SW 1271 (cell line): ENCODE measurements at places on chromosomes 6 and 20.

GRCh38 chr6:129744201-129744879 lies 34.4 kb upstream of the ARHGAP18 start:
- no peak for DNase-seq

DNA sequence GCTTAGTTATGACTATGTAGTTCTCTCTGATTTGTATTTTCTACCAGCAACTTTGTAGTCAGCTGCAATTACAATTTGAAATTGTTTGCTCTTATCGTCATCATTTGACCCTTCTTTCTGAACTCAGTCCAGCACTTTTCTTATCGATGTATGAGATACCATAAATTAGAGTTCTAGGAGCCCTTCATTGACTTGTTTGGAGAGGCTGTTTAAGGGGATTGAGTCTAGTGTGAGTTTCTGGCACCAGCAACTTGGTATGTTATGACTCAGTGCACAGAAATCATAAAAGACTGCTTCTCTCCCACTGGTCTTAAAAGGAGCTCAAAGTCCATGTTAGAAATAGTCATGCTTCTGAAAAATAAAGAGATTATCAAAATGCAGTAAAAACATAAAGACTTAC lies 190.3 kb downstream of the TENT5A start:
- DNase-seq: no peak

DNA sequence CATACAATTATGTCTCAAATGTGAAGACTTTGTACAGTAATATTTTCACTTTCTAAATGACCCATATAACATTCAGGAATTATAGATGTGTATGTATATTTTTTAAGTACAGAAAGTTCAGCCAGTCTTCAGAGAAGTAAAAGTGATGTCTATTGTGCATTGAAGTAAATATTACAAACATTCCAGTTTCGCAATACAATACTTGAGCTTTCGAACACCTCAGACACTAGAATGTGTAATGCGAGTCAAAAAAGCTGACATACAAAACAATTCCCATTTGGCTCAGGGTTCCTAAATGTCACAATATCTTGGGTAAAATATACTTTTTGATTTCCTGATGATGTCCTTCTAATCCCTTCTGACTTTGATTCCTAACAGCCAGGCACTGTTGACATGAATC lies 101.4 kb downstream of the ZNF217 start:
- DNase-seq: no peak

- DNase-seq: no peak
These were observed 186.1 kb upstream of the PRSS16 start for GRCh38 chr6:27061235-27061993.

DNA sequence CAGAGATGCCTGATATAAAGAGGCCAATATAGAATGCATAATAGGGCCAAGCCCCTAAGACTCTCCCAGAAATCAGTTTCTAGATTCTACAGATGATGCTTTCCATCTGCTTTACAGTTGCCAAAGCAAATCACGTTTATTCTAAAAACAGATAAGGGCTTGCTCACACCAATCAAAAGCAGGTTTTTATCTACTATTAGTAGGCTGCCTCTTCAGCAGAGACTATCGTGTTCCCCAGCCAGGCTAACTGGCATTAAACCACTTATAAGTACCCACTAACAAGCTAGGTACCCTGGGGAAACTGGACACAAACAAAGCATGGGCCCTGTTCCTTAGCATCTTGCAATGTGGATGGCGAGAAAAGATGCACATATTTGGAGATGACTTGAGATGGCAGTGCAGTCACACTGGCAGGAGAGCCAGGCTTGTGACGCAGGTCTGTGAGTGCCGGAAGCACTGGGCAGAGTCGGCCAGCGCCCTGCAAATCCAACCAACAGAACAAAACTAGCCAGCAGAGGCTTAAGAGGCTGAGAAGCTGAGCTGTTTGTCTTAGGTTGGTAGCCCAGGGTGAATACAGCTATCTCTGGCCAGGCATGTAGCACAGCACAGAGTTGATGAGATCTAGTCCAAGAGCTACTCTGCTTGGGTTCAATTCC lies 73.4 kb downstream of the GFOD1 start:
- DNase-seq: no peak
